ENCODE measurements at places on chromosomes 16 and 17. TPM values are rescaled to one million over a fixed set of nuclear protein-coding genes. Genes with fewer than 3 reads are reported as not detected.

DNA sequence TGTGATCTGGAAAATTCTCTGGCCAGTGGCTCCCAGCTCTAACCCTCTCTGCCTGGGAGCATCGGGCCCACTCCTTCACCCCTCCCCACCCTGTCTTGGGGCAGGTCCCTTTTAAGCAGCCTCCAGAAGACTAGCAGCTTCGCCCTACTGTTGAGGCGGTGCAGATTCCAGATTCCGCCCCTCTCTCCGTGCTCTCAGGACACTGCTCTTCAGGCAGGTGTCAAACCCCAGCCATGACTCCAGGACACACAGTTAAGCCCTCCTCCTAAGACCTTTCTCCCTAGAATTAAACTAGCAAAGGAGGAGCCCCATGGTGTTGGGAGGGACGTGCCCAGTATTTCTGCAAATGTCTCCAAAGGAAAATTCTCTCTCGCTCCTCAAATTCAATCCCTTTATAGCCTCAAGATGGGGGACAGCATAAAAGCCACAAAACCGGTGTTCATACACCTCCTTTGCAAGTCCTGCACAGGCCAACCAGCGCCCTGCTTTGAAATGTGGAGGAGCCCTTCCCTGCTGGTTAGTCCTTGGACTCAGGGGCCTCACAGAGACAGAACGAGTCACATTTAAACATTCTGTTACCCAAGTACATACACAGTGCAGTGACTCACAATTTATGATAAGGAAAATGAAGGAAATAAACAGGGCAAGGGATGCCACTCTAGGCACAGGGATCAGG lies 7.2 kb downstream of the LPO start:
- H3K4me3 ChIP-seq: no peak overlapping the region
- no peak overlapping the region for H3K27ac ChIP-seq
- H3K36me3 ChIP-seq: no peaks in the 10 kb centered on the region
- H3K27me3 ChIP-seq: peaks cover 38% of the 10 kb centered on the region
- DNase-seq: no peak

Gene MT3
- 10.6 TPM for total RNA-seq

DNA sequence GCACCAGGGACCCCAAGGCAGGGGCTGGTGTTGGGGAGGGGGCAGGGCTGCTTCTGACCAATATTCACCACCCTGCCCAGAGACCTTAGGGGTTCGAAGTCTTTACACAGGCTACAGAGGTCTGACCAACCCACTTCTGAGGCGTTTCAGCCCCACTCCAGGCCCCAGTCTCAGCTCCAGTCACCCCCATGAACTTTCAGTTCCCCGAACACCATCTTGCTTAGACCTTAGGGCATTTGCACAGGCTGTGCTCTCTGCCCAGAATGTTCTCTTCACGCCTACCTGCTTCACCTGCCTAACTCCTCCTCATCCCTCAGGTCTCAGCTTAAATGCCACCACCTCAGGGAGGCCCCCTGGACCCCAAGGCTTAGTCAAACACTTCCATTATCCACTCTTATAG lies 25.8 kb upstream of the CPNE2 start:
- peaks cover 13% of the 10 kb centered on the region for H3K4me1 ChIP-seq
- peaks cover 31% of the 10 kb centered on the region for H3K36me3 ChIP-seq
- no peak overlapping the region for H3K4me3 ChIP-seq
- no peaks in the 10 kb centered on the region for H3K27me3 ChIP-seq
- peak overlapping the region; percentile 18 for H3K27ac ChIP-seq
- DNase-seq: no peak

DNA sequence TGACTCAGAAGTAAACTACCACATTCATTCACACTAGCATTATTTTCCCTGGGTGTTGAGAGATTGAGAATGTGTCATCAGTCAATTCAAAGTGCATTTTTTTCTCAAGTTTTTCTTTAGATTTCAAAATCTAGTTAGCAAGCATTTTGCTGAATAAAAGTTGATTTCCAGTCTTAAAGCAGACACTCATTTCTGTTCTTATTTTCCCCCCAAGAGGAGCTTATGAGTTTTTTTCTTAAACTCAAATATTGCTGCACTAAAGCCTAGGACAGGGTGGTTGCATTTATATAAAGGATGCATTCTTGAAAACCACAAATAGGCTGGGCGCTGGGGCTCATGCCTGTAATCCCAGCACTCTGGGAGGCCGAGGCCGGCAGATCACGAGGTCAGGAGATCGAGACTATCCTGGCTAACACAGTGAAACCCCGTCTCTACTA lies 15.3 kb downstream of the CDH3 start:
- peaks cover 9% of the 10 kb centered on the region for H3K4me1 ChIP-seq
- no peak for DNase-seq
- peaks cover 23% of the 10 kb centered on the region for H3K27me3 ChIP-seq
- H3K36me3 ChIP-seq: no peaks in the 10 kb centered on the region

Gene FOXC2
- not detected for total RNA-seq

- no peaks in the 10 kb centered on the region for H3K27me3 ChIP-seq
- peaks cover 3% of the 10 kb centered on the region for H3K4me1 ChIP-seq
Measured at GRCh38 chr17:18018411-18018921, 20.5 kb downstream of the ATPAF2 start.

GRCh38 chr17:40123811-40124114 lies 2.0 kb downstream of the MSL1 start:
- H3K4me3 ChIP-seq: peak overlapping the region; percentile 90
- peak overlapping the region; percentile 87 for H3K27ac ChIP-seq
- H3K27me3 ChIP-seq: no peaks in the 10 kb centered on the region
- H3K36me3 ChIP-seq: peaks cover 30% of the 10 kb centered on the region
- peaks cover 26% of the 10 kb centered on the region for H3K4me1 ChIP-seq
- DNase-seq: no peak

Gene MARVELD3
- total RNA-seq: not detected

GRCh38 chr17:79065105-79065670 lies 9.4 kb upstream of the ENGASE start:
- no peak overlapping the region for H3K27ac ChIP-seq
- no peak overlapping the region for H3K4me3 ChIP-seq
- peaks cover 2% of the 10 kb centered on the region for H3K4me1 ChIP-seq

DNA sequence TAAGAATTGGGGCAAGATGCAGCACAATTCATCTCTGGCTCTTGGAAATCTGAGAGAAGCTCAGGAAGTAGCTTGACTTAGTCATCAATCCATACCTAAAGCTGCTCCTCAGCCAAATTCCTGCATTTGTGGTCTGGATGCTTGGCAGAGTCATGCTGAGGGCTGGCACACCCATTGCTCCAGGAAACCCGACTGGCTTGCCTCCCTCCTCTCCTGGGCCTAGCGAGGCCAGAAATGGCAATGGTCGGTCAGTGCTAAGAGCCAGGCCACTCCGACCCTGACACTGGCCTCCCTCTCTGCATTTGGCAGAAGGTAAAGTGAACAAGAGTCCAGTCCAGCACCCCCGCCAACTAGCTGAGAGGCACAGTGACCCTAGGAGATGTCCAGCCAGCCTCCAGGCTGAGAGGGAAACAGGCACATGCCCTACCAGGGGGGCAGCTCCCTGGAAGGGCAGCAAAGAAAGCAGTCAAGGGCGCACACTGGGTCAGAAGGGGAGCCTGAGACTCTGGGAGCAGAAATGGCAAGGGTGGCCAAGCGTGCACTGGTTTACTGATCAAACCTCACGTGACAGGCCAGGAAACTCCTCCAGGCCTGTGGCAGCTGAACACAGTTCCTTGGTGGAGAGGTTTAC lies 10.0 kb downstream of the POLDIP2 start:
- no peak for DNase-seq
- H3K4me3 ChIP-seq: no peak overlapping the region

- DNase-seq: no peak
- no peaks in the 10 kb centered on the region for H3K36me3 ChIP-seq
- H3K4me1 ChIP-seq: peaks cover 4% of the 10 kb centered on the region
- H3K4me3 ChIP-seq: no peak overlapping the region
- no peaks in the 10 kb centered on the region for H3K27me3 ChIP-seq
- H3K27ac ChIP-seq: no peak overlapping the region
Measured at GRCh38 chr16:14331020-14331419, 259.9 kb downstream of the MRTFB start.

GRCh38 chr17:48746916-48747444 lies 18.4 kb upstream of the HOXB13 start:
- no peak for DNase-seq
- no peak overlapping the region for H3K4me3 ChIP-seq
- no peaks in the 10 kb centered on the region for H3K36me3 ChIP-seq

DNA sequence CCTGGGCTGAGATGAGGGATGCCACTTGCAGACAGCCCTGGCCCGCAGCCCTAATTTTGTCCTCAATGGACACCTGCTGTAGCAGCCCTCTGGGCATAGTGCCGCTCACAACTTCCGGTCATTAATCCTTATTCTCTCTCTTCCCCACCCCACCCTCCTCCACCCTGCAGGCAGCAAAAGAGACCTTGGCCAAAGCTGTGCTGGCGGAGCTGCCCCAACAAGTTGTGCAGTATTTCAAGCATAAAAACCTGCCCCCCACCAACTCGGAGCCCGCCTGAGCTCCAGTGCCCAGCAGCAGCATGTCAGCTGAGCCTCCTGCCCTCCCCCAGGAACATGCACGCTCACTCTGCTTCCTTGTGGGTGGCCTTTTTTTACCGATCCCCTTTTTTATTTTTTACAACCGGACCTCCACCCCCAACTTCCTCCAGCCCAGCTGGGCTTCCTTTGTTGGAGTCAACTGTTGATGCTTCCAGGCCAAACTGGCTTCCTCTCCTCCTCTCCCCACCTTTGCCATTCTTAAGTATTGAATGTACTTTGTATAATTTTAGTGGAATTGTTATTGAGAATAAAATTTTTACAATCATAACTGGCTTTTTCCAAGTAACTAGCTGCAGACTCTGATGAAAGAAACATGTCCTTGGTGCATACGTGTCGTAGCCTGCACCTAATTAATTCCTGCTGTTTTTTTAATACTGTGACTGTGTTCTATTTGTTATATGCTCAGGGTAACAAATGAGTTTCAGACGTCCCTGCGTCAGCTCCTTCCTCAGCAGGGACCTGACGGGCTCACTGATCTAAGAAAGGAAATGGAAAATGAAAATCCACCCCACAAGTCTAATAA lies 38.2 kb downstream of the PSME3IP1 start:
- no peak for DNase-seq
- H3K4me3 ChIP-seq: no peak overlapping the region
- H3K36me3 ChIP-seq: peaks cover 9% of the 10 kb centered on the region
- H3K27me3 ChIP-seq: no peaks in the 10 kb centered on the region
- peaks cover 26% of the 10 kb centered on the region for H3K4me1 ChIP-seq
- no peak overlapping the region for H3K27ac ChIP-seq

- DNase-seq: no peak
- peaks cover 10% of the 10 kb centered on the region for H3K4me1 ChIP-seq
- H3K27ac ChIP-seq: no peak overlapping the region
- H3K36me3 ChIP-seq: peaks cover 21% of the 10 kb centered on the region
- no peak overlapping the region for H3K4me3 ChIP-seq
Measured at GRCh38 chr17:59807892-59808509, 84.7 kb downstream of the TUBD1 start.

- H3K27ac ChIP-seq: peak overlapping the region; percentile 39
- peak; percentile 81 for DNase-seq
- no peak overlapping the region for H3K4me3 ChIP-seq
- no peaks in the 10 kb centered on the region for H3K36me3 ChIP-seq
- no peaks in the 10 kb centered on the region for H3K27me3 ChIP-seq
Measured at GRCh38 chr17:63406689-63407330, 39.3 kb downstream of the CYB561 start.

GRCh38 chr17:45296833-45297124 lies 20.0 kb downstream of the MAP3K14 start:
- H3K27me3 ChIP-seq: no peaks in the 10 kb centered on the region
- peak overlapping the region; percentile 19 for H3K27ac ChIP-seq
- peaks cover 68% of the 10 kb centered on the region for H3K36me3 ChIP-seq
- peaks cover 83% of the 10 kb centered on the region for H3K4me1 ChIP-seq
- H3K4me3 ChIP-seq: no peak overlapping the region

- no peak overlapping the region for H3K27ac ChIP-seq
- H3K36me3 ChIP-seq: no peaks in the 10 kb centered on the region
- H3K4me1 ChIP-seq: no peaks in the 10 kb centered on the region
- peaks cover 11% of the 10 kb centered on the region for H3K27me3 ChIP-seq
- no peak for DNase-seq
Measured at GRCh38 chr16:88315543-88316105, 67.1 kb upstream of the ZNF469 start.

Gene NLGN2
- total RNA-seq: 7.1 TPM

- no peak within 1 kb of the TSS for H3K27ac ChIP-seq
- H3K36me3 ChIP-seq: peaks cover 7% of the 10 kb centered on the region
- H3K4me1 ChIP-seq: peaks cover 7% of the 10 kb centered on the region
- H3K27me3 ChIP-seq: no peaks in the 10 kb centered on the region
- H3K4me3 ChIP-seq: no peak within 1 kb of the TSS
- no peak for DNase-seq
Measured at GRCh38 chr16:630815-631405, at the start of gene WFIKKN1. WFIKKN1 (plus strand) TSS chr16:630985; CDS start chr16:631254, 269 bp downstream.

Gene TMEM114
- not detected for total RNA-seq

DNA sequence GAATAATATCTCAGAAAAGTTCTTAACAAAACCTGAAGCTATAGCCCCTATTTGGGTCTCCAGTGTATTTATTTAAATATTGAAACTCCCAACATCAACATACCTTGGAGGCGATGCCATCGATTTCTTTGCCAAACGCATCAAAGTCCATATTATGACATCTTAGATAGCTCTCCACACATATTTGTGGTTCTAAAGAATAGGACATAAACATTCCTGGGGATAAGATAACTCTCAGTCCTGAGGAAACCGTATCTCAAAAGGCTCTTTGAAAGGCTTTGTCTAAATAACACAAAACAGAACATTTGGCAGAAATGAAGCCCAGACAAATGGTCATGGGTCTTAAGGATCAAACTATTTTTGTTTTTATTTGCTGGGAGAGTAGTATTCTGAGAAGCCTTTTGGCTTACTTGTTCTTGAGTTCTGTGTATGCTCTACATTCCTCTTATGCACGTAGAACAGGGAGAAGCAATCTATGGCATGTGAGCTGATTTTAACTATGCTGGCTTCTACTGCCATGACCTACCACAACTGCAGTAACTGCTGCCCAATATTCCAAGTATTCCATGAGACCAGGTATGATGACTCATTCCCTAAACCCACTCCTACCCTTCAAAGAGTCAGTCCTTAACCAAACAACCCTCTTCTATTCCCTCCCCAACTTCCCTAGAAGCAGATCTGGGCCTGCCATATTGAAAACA lies 279.0 kb upstream of the ZFHX3 start:
- H3K4me3 ChIP-seq: no peak overlapping the region
- DNase-seq: no peak
- H3K27me3 ChIP-seq: peaks cover 6% of the 10 kb centered on the region
- H3K4me1 ChIP-seq: no peaks in the 10 kb centered on the region
- no peaks in the 10 kb centered on the region for H3K36me3 ChIP-seq

GRCh38 chr16:30115238-30115637 lies 1.9 kb upstream of the GDPD3 start:
- no peak overlapping the region for H3K4me3 ChIP-seq
- H3K4me1 ChIP-seq: peaks cover 6% of the 10 kb centered on the region
- no peak overlapping the region for H3K27ac ChIP-seq
- H3K27me3 ChIP-seq: no peaks in the 10 kb centered on the region
- no peak for DNase-seq
- peaks cover 13% of the 10 kb centered on the region for H3K36me3 ChIP-seq

Gene WFIKKN1
- total RNA-seq: 1.1 TPM

DNA sequence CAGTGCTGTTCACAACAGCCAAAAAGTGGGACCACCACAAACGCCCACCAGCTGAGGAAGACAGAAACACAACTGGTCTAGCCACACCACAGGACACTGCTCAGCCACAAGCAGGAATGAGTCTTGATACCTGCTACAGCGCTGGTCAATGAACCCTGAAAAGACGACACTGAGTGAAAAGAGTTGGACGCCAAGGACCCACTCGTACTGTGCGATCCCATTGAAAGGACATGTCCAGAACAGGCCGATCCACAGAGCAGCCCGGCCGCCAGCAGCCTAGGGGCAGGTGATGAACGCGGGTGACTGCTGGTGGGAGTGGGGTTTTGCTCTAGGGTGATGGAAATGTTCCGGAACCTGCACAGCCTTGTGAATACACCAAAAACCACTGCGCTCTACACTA lies 10.6 kb upstream of the SLC38A8 start:
- no peak for DNase-seq
- H3K27ac ChIP-seq: no peak overlapping the region
- no peaks in the 10 kb centered on the region for H3K4me1 ChIP-seq
- no peaks in the 10 kb centered on the region for H3K27me3 ChIP-seq
- H3K4me3 ChIP-seq: no peak overlapping the region

Data from activated CD4-positive, alpha-beta T cell treated with anti-CD3 and anti-CD28 coated beads for 36 hours (primary cell).